Stimulated activated naive CD4-positive, alpha-beta T cell (primary cell): ENCODE measurements at places on chromosomes 6 and 20.

DNA sequence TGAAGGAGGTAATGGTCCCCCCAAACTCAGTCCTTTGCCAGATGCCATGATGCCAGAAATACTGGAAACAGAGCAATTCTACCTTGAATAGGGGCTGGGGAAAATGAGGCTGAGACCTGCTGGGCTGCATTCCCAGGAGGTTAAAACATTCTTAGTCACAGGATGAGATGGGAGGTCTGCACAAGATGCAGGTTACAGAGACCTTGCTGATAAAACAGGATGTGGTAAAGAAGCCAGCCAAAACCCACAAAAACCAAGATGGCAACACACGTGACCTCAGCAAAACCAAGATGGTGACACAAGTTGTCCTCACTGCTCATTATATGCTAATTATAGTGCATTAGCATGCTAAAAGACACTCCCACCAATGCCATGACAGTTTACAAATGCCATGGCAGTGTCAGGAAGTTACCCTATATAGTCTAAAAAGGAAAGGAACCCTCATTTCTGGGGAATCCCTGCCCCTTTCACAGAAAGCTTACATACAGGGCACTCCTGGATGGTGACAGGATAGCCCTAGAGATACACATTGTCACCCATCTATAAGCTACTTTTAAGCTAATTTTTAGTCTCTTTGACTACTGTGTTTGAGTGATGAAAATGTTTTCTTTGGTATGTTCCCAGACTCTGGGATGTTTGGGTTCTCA lies 979.7 kb downstream of the TBC1D32 start:
- no peak for DNase-seq

GRCh38 chr20:38798266-38798665 lies 7.2 kb upstream of the PPP1R16B start:
- no peak for DNase-seq

GRCh38 chr6:139124887-139125672 lies 9.8 kb upstream of the HECA start:
- DNase-seq = peak; percentile 69

- no peak for DNase-seq
These were observed 388.2 kb downstream of the TBC1D32 start for GRCh38 chr6:120945905-120946594.

GRCh38 chr6:25959890-25960536 lies 2.6 kb upstream of the TRIM38 start:
- no peak for DNase-seq

DNA sequence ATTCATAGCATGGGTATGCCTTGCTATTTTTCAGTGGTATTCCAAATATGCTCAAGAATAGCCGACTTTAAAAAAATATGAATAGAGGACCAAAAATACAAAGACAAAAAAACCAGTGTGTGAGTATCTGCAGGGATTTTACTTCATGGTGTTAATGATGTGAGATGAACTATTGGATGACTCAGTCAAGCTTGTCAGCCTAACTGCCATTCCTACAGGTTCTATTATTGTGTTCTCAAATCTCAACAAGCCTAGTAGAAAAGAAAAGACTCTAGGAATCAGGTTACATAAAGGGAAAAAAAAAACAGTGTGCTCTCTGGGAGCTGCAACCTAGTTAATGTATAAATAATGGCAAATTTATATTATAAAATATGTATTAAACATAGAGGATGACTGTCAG lies 588.4 kb upstream of the BTBD3 start:
- DNase-seq = no peak

DNA sequence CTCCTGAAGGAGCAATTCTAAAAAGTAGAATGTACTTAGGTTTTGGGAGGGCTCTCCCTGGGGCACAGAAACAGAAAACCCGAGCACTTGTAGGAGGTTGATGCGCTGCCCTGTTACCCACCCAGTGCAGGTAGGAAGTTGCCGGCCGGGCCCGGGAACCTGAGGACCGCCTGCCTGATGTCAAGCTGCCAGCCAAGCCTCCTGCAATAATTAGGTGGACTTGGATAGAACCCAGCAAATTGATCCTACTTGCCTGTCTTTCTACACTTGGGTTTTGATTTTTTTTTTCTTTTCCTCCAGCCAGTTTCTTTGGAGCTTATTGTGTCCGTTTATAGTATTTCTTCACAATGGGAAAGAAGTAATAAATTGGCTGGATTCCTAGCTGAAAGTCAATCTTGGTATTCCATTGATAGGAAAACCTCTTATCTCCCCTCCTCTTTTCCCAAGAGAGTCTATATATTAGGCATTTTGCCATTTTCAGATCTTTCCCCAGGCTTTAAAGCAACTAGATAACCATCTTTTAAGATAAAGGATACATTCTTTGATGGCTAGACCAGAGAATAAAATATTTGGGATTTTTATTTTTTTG lies 78.3 kb upstream of the FYN start:
- no peak for DNase-seq

GRCh38 chr6:37016995-37017394 lies 11.5 kb downstream of the FGD2 start:
- no peak for DNase-seq

DNA sequence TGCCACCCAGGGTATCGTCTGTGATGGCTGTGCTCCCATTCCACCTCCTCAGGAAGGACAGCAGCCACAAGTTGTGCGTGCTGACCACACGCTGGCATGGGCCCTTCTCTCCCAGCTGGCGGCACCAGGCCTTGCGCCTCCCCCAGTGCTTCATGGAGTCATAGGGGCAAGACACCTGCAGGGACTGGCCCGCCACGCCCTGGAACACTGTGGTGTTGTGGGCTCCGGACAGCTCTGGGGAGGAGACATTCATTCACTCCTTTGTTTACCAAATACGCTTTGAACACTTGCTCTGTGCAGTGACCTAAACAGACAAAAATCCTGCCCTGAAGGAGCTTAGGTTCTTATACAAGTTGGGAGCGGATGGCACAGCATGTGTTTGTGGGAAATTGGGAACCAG lies 1.5 kb downstream of the TREM2 start:
- no peak for DNase-seq

- no peak for DNase-seq
These were observed 59.9 kb upstream of the HBS1L start for GRCh38 chr6:135114355-135115145.

GRCh38 chr6:63571361-63572043 lies 778 bp upstream of the LOC128125822 start:
- peak; percentile 71 for DNase-seq

GRCh38 chr6:145823328-145823944 lies 8.8 kb upstream of the FBXO30 start:
- no peak for DNase-seq

DNA sequence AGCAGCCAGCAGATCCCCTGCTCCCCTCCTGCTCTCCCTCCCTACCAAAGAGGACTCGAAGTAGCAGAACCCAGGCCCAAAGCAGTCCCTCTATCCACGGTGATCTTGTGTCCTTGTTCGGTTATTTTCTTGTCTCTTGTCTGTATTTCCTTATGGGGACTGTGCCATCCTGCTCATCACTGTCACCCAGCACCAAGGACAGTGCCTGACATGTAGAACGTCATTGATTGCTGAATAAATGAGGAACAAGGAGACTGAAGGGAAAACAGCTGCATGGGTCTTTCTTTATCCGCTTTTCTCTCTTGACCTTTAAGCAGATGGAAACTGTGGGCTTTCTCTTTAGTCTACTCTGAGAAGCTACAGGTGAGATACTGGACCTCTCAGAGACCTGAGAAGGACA lies 29.4 kb upstream of the ZNF831 start:
- no peak for DNase-seq

- no peak for DNase-seq
These were observed 112.6 kb downstream of the SASH1 start for GRCh38 chr6:148455225-148455624.

GRCh38 chr20:23507346-23507745 lies 16.4 kb downstream of the CST8 start:
- no peak for DNase-seq

DNA sequence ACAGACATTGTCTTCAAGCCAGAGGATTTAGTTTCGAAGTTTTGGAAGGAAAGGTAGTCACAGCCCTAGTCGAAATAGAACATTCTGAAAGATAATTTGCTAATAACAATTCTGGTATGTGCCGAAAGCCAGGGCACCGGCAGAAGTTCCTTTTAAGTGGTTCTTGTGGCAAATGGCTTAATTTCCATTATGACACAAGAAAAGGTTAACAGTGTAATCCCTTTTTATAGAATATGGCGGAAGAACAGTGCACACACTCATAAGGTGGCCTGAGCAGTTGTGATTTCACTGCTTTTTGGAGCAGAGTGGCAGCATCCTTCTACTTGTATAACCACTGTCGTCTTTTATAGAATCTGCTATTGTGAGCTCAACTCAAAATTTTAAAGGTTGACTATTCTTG lies 152.4 kb downstream of the SASH1 start:
- no peak for DNase-seq

GRCh38 chr6:2378891-2379652 lies 133.7 kb upstream of the GMDS start:
- DNase-seq = no peak

DNA sequence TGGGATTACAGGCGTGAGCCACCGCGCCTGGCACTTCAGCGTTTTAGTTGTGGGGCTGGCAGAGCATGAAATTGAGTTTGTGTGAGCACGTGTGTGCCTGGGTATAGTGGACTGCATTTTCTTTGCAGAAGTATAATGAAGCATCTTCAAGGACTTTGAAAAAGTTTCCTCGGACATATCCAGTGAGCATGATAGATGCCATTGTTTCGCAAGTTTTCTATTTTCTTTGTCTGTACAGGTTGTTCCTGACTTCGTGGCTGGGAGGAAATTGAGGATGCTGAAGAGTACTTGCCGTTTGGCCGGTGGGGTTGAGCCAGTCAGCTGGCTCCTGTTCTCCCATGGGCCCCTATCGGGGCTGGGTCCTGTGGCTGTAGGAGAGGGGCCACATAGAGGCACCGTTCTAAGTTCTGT lies 55.9 kb downstream of the RREB1 start:
- DNase-seq = no peak

- DNase-seq = no peak
These were observed 172.1 kb downstream of the MTFR2 start for GRCh38 chr6:136077834-136078576.

DNA sequence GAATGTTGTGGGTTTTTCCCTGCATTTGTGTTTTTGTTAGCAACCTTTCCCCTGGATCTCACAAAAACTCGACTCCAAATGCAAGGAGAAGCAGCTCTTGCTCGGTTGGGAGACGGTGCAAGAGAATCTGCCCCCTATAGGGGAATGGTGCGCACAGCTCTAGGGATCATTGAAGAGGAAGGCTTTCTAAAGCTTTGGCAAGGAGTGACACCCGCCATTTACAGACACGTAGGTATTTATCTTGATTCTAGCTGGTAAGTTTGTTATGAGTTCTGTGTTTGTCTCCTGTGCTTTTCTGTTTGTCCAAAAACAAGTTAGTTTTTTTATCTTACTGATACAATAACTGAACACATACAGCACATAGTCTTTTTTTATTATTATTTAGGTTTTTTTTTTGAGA lies 3.0 kb downstream of the SLC25A27 start:
- no peak for DNase-seq

GRCh38 chr20:8940326-8940725 lies 128.6 kb upstream of the PLCB4 start:
- no peak for DNase-seq

DNA sequence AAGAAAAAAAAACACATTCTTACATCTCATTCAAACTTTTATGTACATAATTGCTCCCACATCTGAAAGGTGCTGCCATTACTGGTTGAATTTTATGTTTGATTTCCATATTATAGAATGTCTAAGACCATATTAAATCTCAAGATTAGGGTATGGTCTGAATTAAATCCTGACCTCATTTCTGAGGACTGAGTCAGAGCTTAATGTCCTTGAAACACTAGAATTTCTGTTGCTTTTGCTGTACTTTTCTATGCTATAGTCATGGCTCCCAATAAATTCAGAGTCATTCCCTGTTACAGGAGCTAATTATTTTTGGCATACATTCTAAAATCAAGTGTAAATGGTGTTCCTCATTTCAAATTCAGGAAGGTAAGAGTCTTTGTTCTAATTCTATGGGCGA lies 285.3 kb upstream of the MANEA start:
- DNase-seq = no peak

- DNase-seq = no peak
These were observed 74.8 kb upstream of the BMP2 start for GRCh38 chr20:6692566-6693173.

DNA sequence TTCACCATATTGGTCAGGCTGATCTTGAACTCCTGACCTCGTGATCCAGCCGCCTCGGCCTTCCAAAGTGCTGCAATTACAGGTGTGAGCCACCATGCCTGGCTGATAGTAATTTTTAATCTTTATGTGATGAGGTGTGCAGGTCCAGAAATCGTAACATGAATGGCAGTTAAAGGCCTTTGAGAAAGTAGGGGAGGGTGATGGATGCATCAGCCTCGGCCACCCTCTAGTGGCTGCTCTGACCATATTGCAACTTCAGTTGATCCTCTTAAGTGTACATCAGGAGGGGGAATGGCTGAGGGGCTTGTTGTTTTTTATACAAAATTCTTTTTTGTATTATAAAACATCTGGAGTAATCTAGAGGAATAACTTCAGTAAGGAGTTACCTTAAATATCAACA lies 193.0 kb downstream of the ZFAND3 start:
- DNase-seq = no peak

DNA sequence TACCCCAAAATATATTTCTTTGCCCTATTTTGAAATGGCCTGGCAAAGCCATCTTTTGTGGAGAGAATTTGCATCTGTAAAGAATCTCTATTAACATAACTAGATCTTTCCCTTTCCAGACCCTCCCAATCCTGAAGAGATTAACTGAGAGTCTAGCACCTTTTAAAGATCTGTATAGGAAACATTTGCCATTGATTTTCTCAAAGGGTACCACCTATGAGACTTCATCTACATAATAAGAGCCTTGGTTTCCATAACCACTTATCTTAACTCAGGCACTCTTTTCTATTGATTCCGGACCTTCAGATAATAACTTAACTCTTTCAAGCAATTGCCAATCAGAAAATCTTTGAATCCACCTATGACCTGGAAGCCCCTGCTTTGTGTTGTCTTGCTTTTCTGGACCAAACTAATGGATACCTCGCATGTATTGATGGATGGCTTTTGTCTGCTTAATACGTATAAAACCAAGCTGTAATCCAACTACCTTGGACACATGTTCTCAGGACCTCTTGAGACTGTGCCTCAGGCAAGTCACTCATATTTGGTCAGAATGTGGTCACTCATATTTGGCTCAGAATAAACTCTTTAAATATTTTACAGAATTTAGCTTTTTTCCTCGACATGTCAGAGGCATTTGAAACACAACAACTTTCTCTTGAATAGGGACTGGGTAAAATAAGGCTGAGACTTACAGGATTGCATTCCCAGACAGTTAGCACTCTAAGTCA lies 31.4 kb downstream of the SLC22A2 start:
- DNase-seq = no peak

GRCh38 chr6:153251326-153251725 lies 120.2 kb upstream of the RGS17 start:
- no peak for DNase-seq

GRCh38 chr20:34072076-34072475 lies 40.0 kb downstream of the EIF2S2 start:
- no peak for DNase-seq
